Activated T-cell treated with anti-CD3 and anti-CD28 coated beads for 48 hours (primary cell): ENCODE measurements at places on chromosomes 6 and 20.

DNA sequence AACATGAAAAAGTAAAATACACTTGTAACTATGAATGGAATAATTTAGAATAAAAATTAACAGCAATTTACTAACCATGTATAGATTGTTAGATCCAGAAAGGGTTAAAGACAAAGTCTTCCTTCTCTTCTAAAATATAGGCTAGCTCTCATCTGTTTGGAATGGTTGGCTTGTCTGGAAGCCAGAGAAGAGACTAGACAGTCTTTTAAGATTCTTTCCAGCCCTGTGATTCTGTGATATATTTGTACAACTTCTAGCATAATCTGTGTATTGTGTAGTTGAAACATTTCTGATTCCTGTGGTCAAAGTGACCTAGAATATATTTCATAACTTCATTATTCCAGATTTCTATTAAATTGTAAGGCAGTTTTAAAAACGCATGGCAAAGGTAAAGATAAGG lies 196.6 kb downstream of the UST start:
- DNase-seq: no peak

GRCh38 chr6:52027699-52028098 lies 59.7 kb downstream of the PKHD1 start:
- no peak for DNase-seq

GRCh38 chr20:48025051-48025515 lies 239.8 kb upstream of the SULF2 start:
- no peak for DNase-seq

DNA sequence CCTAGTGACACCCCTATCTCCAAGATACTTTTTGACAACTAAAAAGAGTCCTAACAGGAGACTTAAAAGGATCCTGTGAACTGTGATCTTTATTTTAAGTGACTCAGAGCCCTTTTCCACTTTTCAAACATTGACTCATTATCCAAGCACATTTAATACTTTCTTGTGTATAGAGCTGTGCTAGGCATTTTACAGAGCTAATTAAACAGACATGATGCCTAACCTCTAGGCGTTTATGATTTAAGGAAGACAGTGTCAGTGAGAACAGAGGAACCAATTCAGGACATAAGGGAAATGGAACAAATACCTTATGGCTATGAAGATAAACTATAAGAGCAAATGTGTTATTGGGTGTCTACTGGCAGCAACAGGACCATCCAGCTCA lies 282.6 kb downstream of the TPBG start:
- DNase-seq: no peak

- DNase-seq: no peak
These were observed 40.1 kb downstream of the ZBTB2 start for GRCh38 chr6:151351146-151351700.

DNA sequence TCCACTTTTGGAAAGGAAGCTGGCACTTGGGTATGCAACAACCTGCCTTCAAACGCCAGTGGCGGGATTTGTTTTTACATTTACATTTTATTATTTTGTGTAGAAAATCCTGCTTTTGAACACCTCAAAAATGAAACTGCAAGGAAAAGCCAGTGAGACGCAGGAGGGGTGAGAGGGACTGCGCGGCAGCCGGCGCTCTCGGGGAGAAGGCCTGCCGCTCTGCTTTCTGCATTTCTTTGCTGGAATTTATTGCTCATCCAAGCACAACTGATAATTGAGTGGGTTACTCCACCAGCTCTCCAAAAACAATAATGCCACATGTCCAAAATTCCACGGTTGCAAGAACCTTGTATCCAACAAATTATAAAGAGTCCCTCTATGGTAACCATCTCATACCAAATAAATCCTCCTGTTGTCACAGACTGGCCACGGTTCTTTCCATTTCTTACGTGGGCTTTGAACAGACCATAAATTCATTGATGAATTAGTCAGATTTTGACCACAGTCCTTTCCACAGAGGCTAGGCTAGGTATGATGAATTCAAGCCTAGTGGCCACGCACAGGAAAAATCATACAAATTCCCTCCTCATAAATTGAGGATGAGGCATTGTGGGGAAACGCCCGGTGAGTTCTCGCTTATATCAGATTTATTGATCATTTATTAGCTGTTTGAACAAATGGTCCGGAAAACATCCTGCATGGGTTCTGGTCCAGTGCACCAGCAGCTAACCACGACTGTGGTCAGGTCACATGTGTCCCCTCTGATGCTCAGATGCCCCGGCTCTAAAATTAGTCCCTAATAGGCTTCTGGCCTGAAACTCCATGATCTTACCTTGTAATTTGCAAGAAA lies 31.6 kb upstream of the FOXC1 start:
- no peak for DNase-seq

DNA sequence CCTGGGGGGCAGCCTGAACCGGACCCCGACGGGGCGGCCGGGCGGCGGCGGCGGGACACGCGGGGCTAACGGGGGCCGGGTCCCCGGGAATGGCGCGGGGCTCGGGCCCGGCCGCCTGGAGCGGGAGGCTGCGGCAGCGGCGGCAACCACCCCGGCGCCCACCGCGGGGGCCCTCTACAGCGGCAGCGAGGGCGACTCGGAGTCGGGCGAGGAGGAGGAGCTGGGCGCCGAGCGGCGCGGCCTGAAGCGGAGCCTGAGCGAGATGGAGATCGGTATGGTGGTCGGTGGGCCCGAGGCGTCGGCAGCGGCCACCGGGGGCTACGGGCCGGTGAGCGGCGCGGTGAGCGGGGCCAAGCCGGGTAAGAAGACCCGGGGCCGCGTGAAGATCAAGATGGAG lies 636 bp downstream of the SRF start:
- peak; percentile 27 for DNase-seq

DNA sequence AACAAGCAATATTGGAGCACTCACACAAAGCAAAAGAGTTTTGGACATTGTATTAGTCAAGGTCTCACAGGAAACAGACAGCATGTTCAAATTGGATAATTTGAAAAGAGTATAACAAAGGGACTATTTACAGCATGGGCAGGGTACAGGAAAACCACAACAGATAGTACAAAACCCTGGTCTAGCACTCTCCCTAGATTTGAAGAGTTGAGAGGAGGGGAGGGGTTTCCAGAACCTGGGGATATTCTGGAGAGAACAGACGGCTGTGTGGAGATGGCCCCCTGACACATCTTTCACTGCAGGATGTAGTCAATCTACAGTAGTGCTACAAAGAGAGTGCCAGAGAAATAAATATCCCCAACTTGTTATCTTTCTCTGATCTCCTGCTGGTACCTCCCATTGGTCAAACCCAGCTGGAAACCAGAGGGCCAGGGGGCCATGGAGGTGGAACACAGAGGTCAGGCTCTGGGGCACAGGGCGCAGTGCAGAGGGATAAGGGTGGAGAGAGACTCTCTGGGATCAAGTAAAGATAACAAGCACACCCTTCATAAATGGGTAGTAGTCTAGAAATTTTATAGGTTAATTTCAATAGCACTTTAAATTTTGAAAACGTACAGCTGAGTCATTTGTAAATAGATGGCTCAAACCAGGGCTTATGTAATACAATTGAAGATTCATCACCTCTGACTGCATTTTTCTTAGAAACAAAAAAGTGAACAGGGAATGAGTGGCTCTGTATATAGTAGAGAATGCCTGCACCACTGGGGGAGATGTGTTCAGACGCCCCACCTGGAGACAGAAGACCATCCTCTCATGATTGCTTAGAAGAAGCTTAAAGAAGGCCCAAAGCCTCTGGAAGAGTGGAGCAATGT lies 25.7 kb downstream of the RCAN2 start:
- no peak for DNase-seq

GRCh38 chr6:23797041-23797440 lies 329.0 kb upstream of the NRSN1 start:
- DNase-seq: no peak

GRCh38 chr6:134278000-134278399 lies 39.9 kb downstream of the SGK1 start:
- DNase-seq: no peak

DNA sequence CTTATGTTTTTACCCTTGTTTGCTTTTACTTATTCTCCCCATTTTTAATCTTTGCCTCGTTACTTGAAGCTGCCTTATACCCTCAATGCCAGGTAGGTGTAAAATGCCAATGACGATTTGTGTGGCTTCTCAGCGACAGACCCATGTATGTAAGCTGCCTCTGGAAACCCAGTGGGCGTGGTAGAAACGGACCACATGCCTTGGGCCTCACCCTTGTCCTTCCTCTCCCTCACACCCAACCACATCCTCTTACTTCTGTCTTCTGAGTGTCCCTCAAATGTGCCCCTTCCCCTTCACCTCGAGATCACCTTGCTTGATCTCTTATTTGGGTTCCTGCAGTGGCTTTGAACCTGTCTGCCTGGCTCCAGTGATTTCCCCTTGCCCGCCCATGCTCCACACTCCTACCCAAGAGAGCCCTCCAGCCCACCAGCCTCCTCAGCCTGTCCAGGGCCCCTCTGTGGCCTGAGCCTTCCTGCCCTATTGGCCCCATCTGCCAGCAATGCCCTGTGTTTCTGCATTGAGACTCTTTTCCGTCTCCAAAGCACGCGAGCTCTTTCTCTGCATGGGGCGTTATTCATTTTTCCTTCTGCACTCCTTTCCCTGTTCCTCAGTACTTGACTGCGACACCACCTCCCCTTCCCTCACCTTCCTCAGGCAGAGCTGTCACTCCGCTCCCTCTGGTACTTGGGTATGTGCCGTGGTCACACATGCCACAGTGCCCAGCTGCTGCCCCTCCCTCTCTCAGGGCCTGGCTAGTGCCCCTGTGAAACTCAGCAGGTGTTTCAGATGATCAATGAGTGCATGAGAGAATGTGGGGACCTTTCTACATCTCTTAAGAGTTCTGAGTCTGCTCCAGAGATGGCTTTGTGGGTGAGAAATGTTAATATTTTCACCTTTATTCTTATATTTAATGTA lies 115.4 kb downstream of the SLX4IP start:
- no peak for DNase-seq

GRCh38 chr6:150081702-150082101 lies 12.8 kb upstream of the ULBP3 start:
- no peak for DNase-seq

DNA sequence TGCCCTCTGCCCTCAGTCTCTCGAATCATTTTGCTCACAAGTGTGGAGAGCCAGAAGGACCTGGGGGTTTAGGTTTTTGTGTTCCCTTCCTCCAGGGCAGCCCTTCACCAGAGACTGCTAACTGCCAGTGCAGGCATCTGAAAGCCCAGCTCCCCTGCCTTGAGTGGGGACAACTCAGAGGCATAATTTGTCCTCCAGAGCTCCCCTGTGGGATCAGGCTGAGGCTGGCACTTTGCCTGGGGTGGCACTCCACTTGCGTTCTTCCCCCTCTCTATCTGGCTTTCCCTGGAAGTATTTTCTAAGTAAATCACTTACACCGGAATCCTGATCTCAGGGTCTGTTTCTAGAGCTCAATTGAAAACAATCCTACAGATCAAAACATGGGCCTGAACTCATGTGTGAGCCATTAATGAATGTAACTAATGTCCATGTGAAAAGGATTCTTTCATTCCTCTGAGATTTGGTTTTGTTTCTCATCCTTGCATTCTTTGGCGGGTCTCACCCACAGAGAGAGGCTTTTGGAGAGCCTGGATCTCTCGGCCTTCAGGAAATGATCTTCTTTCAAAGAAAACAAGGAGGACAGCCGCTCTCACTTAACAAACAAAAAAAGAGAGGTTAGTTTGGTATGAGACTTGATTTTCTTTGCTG lies 125.7 kb upstream of the RIPOR2 start:
- DNase-seq: no peak

DNA sequence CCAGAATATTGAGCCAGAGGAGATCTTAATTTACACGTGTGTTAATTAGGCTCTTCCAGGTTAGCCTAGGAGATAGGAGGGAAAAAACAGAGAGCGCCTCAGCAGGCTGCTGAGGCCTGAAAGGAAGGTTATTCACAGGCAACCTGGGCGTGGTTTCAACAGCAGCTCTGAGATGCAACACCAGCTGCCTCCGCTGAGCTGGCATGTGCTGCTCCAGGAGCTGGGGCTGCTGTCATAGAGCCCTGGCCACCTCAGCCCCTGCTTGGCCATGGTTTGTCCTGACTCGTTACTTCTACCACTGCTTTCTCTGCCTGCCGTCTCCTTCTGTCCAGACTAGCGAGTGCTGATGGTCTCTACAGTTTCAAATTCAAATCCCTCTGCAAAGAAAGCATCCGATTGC lies 32.4 kb upstream of the RPP40 start:
- no peak for DNase-seq

- DNase-seq: no peak
These were observed 74.5 kb upstream of the MARCKS start for GRCh38 chr6:113782636-113783035.

DNA sequence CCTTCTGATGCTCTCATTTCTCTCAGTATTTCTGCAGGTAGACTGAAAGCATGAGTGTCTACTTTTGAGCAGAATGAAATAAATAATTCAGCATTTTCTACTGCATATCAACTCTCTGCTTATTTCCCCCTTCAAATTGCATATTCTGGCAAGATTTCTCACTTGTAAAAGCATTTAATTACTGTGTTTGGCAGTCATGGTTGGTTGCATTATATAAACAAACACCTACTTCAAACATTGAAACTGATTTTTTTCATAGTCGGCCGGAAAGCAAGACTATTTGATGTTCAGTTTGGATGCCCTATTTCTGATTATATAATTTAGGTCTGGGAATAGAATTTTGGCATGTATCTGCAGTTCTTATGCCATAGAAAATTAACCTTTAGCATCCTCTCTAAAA lies 73.1 kb downstream of the PLEKHG1 start:
- DNase-seq: no peak

GRCh38 chr20:24678351-24679106 lies 209.1 kb downstream of the SYNDIG1 start:
- no peak for DNase-seq
